Effector memory CD8-positive, alpha-beta T cell (primary cell): ENCODE measurements at places on chromosomes 2 and 18.

- peaks cover 2% of the 10 kb centered on the region for H3K36me3 ChIP-seq
- no peak for DNase-seq
- no peak overlapping the region for H3K27ac ChIP-seq
- H3K4me3 ChIP-seq = no peak overlapping the region
Measured at GRCh38 chr2:180254872-180255271, 247.8 kb upstream of the CWC22 start.

DNA sequence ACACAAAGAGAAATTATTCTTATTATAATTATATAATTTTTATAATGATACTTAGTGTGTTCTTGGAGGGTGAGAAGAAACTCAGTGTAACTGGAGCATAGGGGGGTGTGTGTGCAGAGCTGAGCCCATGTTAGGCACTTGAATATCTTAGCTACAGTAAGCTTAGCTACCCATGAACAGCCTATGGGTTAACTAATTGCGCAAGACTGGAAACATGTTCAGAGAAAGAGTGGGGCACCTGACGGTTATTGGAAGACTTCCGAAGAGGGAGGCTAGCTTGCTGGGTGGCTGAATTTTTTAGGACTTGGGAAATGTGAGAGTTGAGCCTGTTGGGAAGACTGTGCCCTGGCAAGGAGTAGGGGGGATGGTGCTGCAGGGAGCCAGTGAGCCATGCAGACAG is 229.2 kb downstream of the SLC4A3 start:
- H3K4me1 ChIP-seq = no peaks in the 10 kb centered on the region
- no peak overlapping the region for H3K4me3 ChIP-seq
- peaks cover 6% of the 10 kb centered on the region for H3K27me3 ChIP-seq
- no peak overlapping the region for H3K27ac ChIP-seq

DNA sequence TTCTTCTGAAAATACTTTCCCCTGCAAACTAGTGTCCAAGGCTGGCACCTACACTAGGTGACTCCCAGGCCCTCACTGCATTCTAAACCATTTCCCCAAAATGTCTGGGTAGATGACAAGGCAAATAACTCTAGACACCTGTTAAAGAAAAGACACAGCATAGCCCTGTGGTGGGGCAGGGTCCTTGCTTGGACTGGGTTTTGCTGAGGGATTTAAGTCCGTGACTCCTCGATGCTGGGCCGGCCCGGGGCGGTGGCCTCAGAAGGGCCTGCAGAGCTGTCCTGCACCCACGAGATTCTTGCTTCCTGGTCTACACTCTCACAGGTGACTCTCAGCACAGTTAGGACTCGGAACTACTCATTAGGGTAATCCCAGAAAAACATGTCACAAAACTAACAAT is 55.2 kb downstream of the MBP start:
- H3K27ac ChIP-seq = no peak overlapping the region
- peaks cover 88% of the 10 kb centered on the region for H3K4me1 ChIP-seq
- DNase-seq = no peak
- no peak overlapping the region for H3K4me3 ChIP-seq

DNA sequence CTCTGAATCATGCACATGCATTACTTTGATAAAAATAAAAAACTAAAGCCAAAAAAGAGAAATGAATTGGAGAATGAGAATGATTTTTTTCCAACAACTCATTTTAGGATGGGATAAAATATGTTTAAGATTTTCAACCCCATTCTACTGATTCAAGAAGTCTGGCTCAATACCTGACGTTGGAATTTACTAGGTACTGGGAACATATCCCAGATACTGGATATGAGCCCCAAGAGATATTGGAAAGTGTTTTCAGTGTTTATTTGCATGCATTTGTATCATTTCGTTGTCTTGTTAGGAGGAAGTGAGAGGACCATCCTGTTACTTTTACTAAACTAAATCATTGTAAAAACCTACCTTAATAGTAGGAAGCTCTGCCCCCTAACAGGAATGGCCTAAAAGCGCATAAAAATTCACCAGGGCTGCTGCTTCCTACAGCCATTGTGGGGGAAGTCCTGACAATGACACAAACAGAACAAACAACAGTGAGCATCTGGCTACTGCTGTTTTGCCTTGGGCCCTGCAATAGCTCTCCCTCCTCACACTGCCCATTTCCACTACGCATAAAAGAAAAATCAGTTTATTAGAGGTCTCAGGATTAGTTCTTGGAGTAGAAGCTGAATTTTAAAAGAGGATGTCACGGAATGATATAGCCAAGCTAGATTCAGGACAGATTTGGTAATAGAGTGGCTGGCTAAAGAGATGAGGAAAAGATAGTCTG is 35.2 kb downstream of the ANKAR start:
- H3K4me1 ChIP-seq = no peaks in the 10 kb centered on the region
- DNase-seq = no peak
- H3K4me3 ChIP-seq = no peak overlapping the region
- no peaks in the 10 kb centered on the region for H3K36me3 ChIP-seq

GRCh38 chr2:69437751-69438154 is 518 bp upstream of the NFU1 start:
- H3K27ac ChIP-seq = peak overlapping the region; percentile 97
- H3K4me1 ChIP-seq = peaks cover 22% of the 10 kb centered on the region
- peaks cover 24% of the 10 kb centered on the region for H3K36me3 ChIP-seq
- peak overlapping the region; percentile 88 for H3K4me3 ChIP-seq
- no peaks in the 10 kb centered on the region for H3K27me3 ChIP-seq

DNA sequence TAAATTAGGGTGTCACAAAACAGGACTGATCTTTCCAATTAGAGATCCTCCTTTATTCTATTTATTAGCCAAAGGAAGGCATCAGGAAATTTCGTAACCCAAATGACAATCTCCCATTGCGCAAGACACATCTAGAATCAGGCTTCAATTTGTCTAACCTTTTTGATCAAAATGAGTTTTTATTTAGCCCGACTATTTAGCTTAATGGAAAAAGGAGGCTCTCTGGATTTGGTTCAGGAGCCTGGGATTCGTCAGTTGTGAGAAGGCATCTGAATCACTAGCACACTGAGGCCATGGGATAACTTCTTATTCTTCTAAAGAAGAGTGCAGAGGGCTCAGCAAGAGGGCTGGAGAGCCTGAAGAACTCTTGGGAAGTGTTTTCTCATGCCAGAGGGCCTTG is 332.1 kb upstream of the ETAA1 start:
- no peak for DNase-seq
- no peak overlapping the region for H3K4me3 ChIP-seq
- H3K27me3 ChIP-seq = no peaks in the 10 kb centered on the region

GRCh38 chr2:155418753-155419152 is 720.3 kb downstream of the KCNJ3 start:
- H3K4me3 ChIP-seq = no peak overlapping the region
- H3K27ac ChIP-seq = no peak overlapping the region
- DNase-seq = no peak
- no peaks in the 10 kb centered on the region for H3K36me3 ChIP-seq

- no peak overlapping the region for H3K4me3 ChIP-seq
- DNase-seq = no peak
- H3K36me3 ChIP-seq = peaks cover 7% of the 10 kb centered on the region
- H3K27ac ChIP-seq = no peak overlapping the region
- H3K4me1 ChIP-seq = no peaks in the 10 kb centered on the region
- H3K27me3 ChIP-seq = no peaks in the 10 kb centered on the region
Measured at GRCh38 chr18:60411715-60412114, 39.1 kb upstream of the MC4R start.
